ENCODE measurements at places on chromosomes 12 and 14.

- no peak for DNase-seq
Measured at GRCh38 chr12:22759769-22760674, 135.1 kb downstream of the ETNK1 start.

- DNase-seq = no peak
Measured at GRCh38 chr12:92537290-92537960, 165.4 kb upstream of the PLEKHG7 start.

GRCh38 chr14:31596342-31597095, 35.3 kb downstream of the NUBPL start:
- no peak for DNase-seq

GRCh38 chr12:73598626-73599025, 939.0 kb upstream of the ATXN7L3B start:
- DNase-seq = no peak

GRCh38 chr12:115988625-115989563, 288.6 kb downstream of the MED13L start:
- no peak for DNase-seq

Data from CD4-positive, alpha-beta T cell treated with Interleukin-6 at 100 ng/mL for 8 hours (primary cell).